ENCODE measurements at places on chromosomes 1 and 21. TPM values are rescaled to one million over a fixed set of nuclear protein-coding genes. Genes with fewer than 3 reads are reported as not detected.

DNA sequence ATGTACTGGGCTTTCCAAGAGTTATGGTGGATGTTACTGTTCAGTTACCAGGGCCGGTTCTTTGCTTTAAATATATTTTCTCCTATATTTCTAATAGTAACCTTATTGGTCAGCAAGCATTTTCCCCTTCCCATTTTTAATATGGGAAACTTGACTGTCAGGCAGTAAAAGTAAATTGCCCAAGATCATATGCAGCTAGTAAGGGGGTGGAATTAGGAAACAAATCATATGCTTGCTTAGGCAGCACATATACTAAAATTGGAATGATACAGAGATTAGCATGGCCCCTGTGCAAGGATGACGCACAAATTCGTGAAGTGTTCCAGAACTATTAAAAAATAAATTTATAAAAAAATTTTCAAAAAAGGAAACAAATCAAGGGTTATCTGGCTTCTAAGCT is 73.9 kb downstream of the PATJ start:
- H3K36me3 ChIP-seq: no peaks in the 10 kb centered on the region
- no peaks in the 10 kb centered on the region for H3K27me3 ChIP-seq
- no peak overlapping the region for H3K4me3 ChIP-seq
- H3K27ac ChIP-seq: no peak overlapping the region
- H3K4me1 ChIP-seq: no peaks in the 10 kb centered on the region

- no peaks in the 10 kb centered on the region for H3K27me3 ChIP-seq
- DNase-seq: no peak
- peak overlapping the region; percentile 90 for H3K27ac ChIP-seq
- H3K36me3 ChIP-seq: peaks cover 6% of the 10 kb centered on the region
Measured at GRCh38 chr1:19208710-19209438, 1.2 kb downstream of the UBR4 start.

DNA sequence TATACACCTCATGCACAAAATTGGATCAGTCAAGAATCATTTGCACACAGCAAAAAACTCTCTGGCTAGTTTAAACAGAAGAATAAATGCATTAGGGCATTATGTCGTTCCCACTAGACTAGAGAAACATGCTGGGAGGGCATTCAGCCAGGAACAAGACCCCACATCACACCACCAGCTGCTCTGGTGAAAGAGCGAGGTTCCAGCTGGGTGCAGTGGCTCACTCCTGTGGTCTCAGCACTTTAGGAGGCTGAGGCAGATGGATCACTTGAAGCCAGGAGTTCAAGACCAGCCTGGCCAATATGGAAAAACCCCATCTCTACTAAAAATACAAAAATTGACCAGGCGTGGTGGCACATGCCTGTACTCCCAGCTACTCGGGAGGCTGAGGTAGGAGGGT is 52.1 kb upstream of the BACE2 start:
- H3K27me3 ChIP-seq: peaks cover 3% of the 10 kb centered on the region
- no peak overlapping the region for H3K4me3 ChIP-seq
- no peaks in the 10 kb centered on the region for H3K36me3 ChIP-seq
- no peak overlapping the region for H3K27ac ChIP-seq

Gene LINGO4
- total RNA-seq: 0.05 TPM

GRCh38 chr1:224054611-224055010 is 59.3 kb upstream of the FBXO28 start:
- H3K4me1 ChIP-seq: no peaks in the 10 kb centered on the region
- no peak for DNase-seq

DNA sequence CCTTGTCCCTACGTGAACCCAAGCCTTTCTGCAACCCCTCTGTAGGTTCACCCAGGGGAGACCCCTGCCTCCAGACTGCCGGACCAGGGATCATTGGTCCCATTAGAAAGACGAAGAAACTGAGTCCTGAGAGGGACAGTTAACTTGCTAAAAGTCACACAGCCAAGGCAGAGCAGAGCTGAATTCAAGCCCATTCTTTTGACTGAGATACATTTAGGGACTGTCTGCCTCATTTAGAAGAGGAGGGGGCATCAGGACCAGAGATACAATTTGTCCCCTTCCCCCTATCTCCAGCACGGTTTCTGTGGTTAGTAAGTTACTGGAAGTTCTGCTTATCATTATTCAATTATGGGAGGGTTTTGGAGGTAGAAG is 19.1 kb downstream of the KCNQ4 start:
- H3K27me3 ChIP-seq: no peaks in the 10 kb centered on the region
- peaks cover 7% of the 10 kb centered on the region for H3K4me1 ChIP-seq

Gene AZIN2
- 0.79 TPM for total RNA-seq

DNA sequence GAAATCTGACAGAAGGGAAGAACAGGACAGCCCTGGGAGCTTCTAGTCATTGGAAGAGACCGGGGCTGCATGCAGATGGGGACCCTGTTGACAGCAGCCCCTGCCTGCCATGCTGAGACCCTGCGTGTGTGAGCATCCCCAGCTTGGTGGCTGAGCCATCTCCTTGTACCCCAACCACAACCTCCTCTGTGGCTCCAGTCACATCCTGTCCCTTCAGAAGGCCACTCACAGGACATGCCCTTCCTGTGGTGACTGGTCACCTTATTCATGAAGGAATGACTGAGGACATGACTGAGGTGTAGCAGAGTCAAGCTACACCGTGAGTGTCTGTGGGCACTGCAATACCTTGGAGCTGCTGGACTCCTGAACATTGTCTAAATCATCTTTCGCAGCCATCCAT is 141.8 kb upstream of the ERRFI1 start:
- no peak overlapping the region for H3K4me3 ChIP-seq
- no peak for DNase-seq
- peak overlapping the region; percentile 46 for H3K27ac ChIP-seq

GRCh38 chr1:209787551-209787950 is 3.2 kb upstream of the C1orf74 start:
- DNase-seq: no peak
- peak overlapping the region; percentile 84 for H3K27ac ChIP-seq
- H3K4me3 ChIP-seq: no peak overlapping the region
- peaks cover 10% of the 10 kb centered on the region for H3K4me1 ChIP-seq

Gene PADI2
- total RNA-seq: 1.6 TPM

GRCh38 chr1:220166853-220167252 is 72.9 kb downstream of the IARS2 start:
- H3K27ac ChIP-seq: no peak overlapping the region
- no peak for DNase-seq

- H3K27ac ChIP-seq: no peak overlapping the region
- DNase-seq: no peak
- H3K27me3 ChIP-seq: no peaks in the 10 kb centered on the region
- no peaks in the 10 kb centered on the region for H3K4me1 ChIP-seq
- H3K4me3 ChIP-seq: no peak overlapping the region
Measured at GRCh38 chr1:241163363-241163762, 193.6 kb downstream of the RGS7 start.

GRCh38 chr1:231642618-231643017 is 16.0 kb downstream of the DISC1 start:
- no peak overlapping the region for H3K4me3 ChIP-seq
- no peaks in the 10 kb centered on the region for H3K27me3 ChIP-seq
- H3K36me3 ChIP-seq: no peaks in the 10 kb centered on the region
- H3K27ac ChIP-seq: no peak overlapping the region

GRCh38 chr1:204409836-204410687 is 1.6 kb downstream of the PPP1R15B start:
- H3K36me3 ChIP-seq: peaks cover 2% of the 10 kb centered on the region
- no peaks in the 10 kb centered on the region for H3K27me3 ChIP-seq
- H3K4me3 ChIP-seq: peak overlapping the region; percentile 84
- DNase-seq: no peak
- H3K4me1 ChIP-seq: peaks cover 5% of the 10 kb centered on the region

Gene ERG
- 3.3 TPM for total RNA-seq

Gene CELA3B
- total RNA-seq: not detected

GRCh38 chr1:40153073-40153770 is 8.0 kb upstream of the RLF start:
- H3K4me3 ChIP-seq: no peak overlapping the region
- no peaks in the 10 kb centered on the region for H3K27me3 ChIP-seq
- H3K27ac ChIP-seq: no peak overlapping the region

- no peaks in the 10 kb centered on the region for H3K4me1 ChIP-seq
- H3K4me3 ChIP-seq: no peak overlapping the region
- no peaks in the 10 kb centered on the region for H3K27me3 ChIP-seq
- H3K36me3 ChIP-seq: no peaks in the 10 kb centered on the region
- no peak overlapping the region for H3K27ac ChIP-seq
- DNase-seq: no peak
Measured at GRCh38 chr1:210214573-210215409, 17.8 kb upstream of the SERTAD4 start.

Gene UBXN10
- 1.1 TPM for total RNA-seq

DNA sequence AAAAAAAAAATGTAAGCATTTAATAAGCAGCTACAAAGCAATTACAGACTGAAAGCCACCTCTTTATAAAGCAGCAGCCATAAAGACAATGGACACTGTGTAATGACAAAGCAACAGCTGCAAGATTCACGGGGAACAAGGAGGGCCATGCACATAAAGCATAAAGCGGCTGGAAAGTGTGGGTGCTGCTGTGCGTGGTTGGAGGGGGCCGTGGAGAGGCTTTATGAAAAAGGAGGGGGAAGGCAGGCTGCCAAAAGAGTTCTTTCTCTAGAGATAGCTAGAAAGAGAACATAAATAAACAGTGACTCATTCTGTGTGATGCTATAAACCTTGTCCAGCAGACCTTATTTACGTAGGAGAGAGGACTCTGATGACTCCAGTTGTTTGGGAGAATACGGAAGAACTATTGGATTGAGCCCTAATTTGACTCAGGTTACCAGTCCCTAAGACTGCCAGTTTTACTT is 49.3 kb downstream of the ADAMTS1 start:
- H3K27ac ChIP-seq: no peak overlapping the region
- H3K27me3 ChIP-seq: no peaks in the 10 kb centered on the region
- no peak overlapping the region for H3K4me3 ChIP-seq
- H3K4me1 ChIP-seq: no peaks in the 10 kb centered on the region
- DNase-seq: no peak

Gene NUF2
- 31.6 TPM for total RNA-seq

DNA sequence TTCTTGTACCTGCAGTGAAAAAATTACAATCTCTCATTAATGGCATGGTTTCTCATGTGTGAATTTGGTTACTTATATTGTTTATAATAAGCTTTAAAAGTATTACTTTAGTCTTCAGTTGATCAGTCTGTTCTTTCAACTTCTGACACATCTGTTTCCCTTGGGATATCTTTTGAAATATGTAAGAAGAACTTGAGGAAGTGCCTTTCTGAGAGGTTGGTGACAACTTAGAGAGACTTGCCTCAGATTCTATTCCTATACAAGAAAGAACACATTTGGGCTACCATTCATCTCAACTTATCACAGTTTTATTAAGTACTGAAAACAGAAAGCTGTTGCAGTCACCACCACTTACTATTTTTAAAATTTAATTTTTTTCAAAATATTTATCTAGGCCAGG is 8.1 kb downstream of the AKNAD1 start:
- no peak for DNase-seq
- H3K27ac ChIP-seq: no peak overlapping the region
- H3K4me1 ChIP-seq: no peaks in the 10 kb centered on the region
- no peak overlapping the region for H3K4me3 ChIP-seq
- no peaks in the 10 kb centered on the region for H3K27me3 ChIP-seq

- no peaks in the 10 kb centered on the region for H3K27me3 ChIP-seq
- no peak overlapping the region for H3K4me3 ChIP-seq
- no peak overlapping the region for H3K27ac ChIP-seq
- DNase-seq: no peak
- H3K4me1 ChIP-seq: no peaks in the 10 kb centered on the region
- peaks cover 16% of the 10 kb centered on the region for H3K36me3 ChIP-seq
Measured at GRCh38 chr21:32352526-32352925, 40.3 kb downstream of the URB1 start.

DNA sequence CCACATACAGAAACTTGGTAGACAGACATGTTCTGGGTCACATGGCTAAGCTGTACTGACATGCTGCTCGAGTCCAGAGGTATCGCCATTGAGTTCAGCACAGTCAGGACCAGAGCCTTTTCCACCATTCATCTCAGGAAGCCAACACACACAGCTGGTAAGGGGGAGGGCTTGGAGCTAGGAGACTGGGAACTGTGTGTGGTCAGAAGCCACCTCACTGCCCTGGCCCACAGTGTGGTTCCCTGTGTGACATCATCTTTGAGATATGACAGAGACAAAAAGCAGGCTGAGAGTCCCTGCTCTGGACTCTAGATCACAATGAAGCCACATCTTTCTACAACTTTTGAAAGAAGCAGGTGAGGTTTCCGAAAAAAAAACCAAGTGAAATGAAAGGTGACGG is 107.2 kb downstream of the SIM2 start:
- no peaks in the 10 kb centered on the region for H3K36me3 ChIP-seq
- H3K27me3 ChIP-seq: no peaks in the 10 kb centered on the region
- H3K4me3 ChIP-seq: no peak overlapping the region

DNA sequence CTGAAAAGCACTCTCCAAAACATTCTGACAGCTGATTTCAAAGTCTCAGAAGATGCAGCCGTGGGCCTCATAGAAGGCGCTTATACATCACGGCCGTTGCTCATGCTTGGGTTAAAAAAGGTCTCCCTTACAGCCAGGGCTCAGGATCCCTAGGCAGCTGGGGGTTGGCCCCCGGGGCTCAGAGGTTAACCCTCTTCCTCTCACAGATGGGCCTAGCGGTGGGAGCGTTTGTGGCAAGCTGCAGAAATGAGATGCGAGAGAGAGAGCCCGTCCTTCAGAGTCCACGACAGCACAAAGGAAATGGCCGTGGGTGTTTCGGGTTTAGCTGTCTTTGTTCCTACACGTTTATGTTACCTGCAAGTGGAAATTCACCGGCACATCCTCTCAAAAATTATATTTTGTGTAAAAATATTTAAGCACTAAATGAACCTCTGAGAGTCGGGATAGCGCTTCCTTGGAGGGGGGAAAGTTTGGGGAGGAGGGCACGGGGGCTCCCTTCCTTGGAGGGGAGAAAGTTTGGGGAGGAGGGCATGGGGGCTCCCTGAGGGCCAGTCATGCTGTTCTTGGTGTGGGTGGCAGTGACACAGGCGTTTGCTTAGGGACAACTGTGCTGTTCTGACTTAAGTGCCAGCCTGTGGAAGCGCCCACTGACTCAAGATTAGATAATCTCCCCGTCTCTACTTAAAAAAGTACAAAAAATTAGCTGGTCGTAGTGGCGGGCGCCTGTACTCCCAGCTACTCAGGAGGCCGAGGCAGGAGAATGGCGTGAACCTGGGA is 20.5 kb upstream of the PRDM15 start:
- no peak overlapping the region for H3K4me3 ChIP-seq
- H3K27ac ChIP-seq: no peak overlapping the region
- DNase-seq: no peak
- no peaks in the 10 kb centered on the region for H3K27me3 ChIP-seq

- no peak for DNase-seq
- no peaks in the 10 kb centered on the region for H3K27me3 ChIP-seq
- peak overlapping the region; percentile 71 for H3K27ac ChIP-seq
- H3K4me1 ChIP-seq: peaks cover 31% of the 10 kb centered on the region
- no peak overlapping the region for H3K4me3 ChIP-seq
Measured at GRCh38 chr1:225735252-225736149, 42.1 kb upstream of the SRP9 start.

Gene TSACC
- not detected for total RNA-seq

Gene AGO4
- 11.1 TPM for total RNA-seq

Gene WNT2B
- 0.92 TPM for total RNA-seq

DNA sequence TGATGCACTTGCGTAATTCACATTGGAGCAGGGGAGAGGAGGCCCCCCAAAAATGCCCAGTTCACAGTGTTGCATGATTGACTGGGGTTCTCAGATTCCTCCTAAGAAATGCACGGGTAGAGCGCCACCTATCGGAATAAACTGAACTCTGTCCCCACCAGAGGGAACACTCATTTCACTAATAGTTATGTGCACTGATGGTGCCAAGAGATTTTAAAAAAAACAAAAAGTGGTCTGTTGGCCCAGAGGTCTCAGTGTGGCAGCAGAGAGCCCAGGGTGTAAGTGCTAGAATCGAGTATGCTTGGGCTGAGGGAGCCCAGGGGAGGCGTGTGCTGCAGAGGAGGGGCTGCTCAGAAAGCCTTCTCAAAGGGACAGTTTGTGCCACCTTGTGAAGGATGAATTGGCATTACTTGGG is 6.9 kb downstream of the PINK1 start:
- H3K27me3 ChIP-seq: no peaks in the 10 kb centered on the region
- peaks cover 10% of the 10 kb centered on the region for H3K36me3 ChIP-seq
- peak; percentile 62 for DNase-seq
- no peak overlapping the region for H3K4me3 ChIP-seq
- no peak overlapping the region for H3K27ac ChIP-seq

Measured in liver (tissue), 10 donors.